ENCODE measurements at places on chromosomes 12 and 14. TPM values are rescaled to one million over a fixed set of nuclear protein-coding genes. Genes with fewer than 3 reads are reported as not detected.

- no peak for DNase-seq
Measured at GRCh38 chr12:47882781-47883546, 21.8 kb downstream of the VDR start.

DNA sequence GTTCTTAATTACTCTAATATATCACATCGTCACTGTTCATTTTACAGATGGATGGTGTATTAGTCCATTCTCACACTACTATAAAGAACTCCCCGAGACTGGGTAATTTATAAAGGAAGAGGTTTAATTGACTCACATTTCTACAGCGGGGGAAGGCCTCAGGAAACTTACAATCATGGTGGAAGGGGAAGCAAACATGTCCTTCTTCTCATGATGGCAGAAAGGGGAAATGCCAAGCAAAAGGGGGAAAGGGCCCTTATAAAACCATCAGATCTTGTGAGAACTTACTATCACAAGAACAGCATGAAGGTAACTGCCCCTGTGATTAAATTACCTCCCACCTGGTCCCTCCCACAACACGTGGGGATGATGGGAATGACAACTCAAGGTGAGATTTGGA, 6.5 kb downstream of the TMBIM4 start:
- DNase-seq = no peak

NKX2-1 gene
- polyA plus RNA-seq = not detected

DNA sequence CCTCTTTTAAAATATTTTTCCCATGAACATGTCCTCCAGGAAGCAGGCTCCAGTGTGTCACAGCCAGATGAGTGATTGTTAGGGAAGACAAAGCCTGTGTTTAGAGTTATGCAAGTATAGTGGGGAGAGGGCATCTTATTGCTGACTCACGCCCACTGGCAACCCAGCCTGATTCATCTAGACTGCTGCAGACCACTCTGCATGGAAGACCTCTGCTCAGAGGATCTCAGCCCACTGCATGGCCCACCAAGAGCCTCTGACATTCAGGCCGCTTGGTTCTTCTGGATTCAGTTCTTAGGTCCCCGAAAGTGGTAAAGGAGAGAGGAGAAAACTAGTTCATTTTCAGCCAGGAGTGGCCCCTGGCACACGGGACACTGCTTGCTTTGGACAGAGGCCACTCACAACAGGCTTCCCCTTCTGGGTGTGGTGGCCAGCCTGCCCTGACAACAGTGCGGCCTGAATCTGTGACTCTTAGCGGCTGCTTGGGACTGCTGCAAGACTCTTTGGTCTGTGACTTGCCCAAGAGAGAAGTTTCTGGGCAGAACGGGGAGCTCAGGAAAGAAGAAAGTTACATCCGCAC, 266.3 kb downstream of the ZFP36L1 start:
- no peak for DNase-seq

GRCh38 chr14:50127802-50128201, 11.4 kb upstream of the VCPKMT start:
- no peak for DNase-seq

GRCh38 chr14:101763941-101764709, 2.6 kb downstream of the PPP2R5C start:
- DNase-seq = no peak

GRCh38 chr14:91269076-91269991, 24.8 kb upstream of the GPR68 start:
- no peak for DNase-seq

C12orf50 gene
- 0.58 TPM for polyA plus RNA-seq

DNA sequence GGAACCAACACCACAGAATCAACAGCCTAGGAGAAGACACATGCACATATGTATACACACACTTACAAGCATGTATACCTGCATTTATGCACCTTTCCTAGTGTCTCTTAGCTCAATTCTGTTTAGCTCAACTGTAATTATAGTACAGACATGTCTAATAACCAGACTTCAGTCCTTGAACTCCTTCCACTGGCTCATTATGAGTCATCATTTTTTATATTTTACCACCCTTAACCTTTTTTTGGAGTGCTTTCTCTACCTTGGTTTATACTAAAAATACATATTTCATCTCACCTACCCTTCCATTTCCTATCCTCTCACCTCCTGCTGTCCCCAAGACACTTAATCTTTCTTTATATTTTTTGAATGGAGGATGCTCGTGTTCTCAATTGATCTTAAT, 110.4 kb downstream of the ARID2 start:
- DNase-seq = no peak

EIF2S3B gene
- polyA plus RNA-seq = 0.73 TPM

CARMIL3 gene
- polyA plus RNA-seq = 1.4 TPM

GRCh38 chr14:32728976-32729375, 209.7 kb upstream of the NPAS3 start:
- no peak for DNase-seq

GRCh38 chr14:35963209-35963608, 137.1 kb downstream of the BRMS1L start:
- DNase-seq = no peak

- no peak for DNase-seq
Measured at GRCh38 chr12:53659011-53659551, 16.8 kb downstream of the ATP5MC2 start.

DNA sequence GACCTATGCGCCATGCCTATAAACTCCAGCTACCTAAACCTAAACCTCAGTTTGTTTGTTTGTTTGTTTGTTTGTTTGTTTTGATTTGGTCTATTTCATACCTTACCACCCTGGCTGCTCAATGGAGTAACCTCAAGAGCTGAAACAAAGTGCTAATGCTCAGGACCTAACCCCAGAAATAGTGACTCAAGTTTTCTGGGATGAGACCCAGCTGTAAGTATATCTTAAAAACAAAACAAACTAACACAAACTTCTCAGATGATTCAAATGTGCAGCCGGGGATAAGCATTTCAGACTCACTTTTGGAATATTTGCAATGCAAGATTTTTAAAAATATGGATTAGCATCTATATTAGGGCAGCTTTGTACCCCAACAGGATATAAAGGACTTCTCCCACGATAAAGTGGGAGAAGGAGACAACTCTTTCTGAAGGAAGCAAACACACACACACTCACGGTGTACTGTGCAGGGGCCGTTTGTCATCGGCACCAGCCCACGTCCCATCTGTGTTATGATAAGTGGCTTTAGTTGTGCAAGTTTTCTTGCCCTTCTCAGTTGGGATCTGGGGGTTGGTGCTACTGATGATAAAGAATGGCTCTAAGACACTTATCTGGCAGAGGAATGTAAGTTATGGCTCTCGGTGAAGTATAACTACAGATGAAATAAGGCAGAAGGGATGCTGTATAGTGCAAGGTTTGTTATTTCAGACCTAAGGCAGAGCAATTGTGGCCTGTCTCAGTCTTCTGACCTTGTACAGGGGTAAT, 516.7 kb upstream of the TMEM132C start:
- no peak for DNase-seq

RAD9B gene
- 1.1 TPM for polyA plus RNA-seq

DNA sequence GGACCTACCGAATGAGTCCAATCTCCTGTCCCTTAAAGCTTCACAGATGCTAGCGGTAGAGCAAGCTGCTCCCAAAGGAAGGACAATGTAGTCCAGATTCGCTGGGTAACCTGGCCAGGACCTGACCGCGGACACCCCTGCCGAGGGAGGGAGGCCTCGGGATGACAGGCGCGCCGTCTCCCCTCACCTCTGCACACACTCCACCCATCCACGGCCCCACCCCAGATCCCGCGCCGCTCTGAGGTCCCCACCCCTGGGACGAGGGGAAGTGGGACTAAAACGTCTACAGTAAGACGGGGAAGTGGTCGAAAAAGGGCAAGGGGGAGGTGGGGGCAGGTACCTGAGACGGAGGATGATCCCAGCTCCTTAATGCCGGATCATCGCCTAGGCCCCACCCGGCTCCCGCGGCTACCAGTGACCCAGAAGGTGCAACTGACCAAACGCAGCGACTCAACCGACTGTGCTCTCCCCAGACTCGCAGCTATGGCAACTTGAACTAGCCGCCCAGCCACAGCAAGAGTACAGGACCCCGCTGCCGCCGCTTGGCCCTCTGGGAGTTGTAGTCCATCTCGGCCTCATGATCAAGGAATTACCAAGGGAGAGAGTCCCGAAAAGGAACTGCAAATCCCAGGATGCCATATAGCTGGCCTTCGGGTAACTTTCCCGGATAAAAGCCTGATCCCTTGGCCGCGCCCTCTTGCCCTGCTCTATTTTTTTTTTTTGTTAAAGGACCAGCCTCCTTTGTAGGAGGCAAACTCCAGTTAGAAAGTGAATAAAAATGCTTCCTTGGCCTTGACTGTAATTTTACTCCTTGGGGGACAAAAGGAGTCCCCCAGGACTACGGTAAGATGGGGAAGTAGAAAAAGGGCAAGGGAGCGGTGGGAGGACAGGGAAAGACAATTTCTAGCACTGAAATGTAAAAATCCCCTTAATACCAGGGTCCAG, at the start of gene CEP128:
Gene CEP128, minus strand, starts transcription at position 498 of the 945 bp plus-strand sequence.
- peak; percentile 93 for DNase-seq

GRCh38 chr12:124399622-124400021, 104.7 kb downstream of the RFLNA start:
- DNase-seq = no peak

DNA sequence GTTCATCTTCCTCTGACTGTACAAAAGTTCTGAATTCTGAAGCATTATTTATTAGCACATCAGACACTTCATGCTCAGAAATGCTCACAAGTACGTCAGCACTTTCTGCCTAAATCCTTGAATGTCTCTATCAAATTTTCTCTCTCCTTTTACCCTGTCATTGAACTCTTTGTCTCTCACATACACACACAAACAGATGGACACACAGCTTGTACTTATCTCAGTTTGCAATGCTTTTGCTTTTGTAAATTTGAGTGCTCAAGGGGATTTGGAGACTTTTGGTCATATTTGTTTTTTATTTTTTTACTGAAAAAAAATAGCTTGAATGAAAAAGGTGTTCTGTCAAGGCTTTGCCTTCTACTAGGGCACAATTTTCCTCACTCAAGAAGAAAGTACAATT, 64.2 kb upstream of the PDZRN4 start:
- DNase-seq = no peak

DNA sequence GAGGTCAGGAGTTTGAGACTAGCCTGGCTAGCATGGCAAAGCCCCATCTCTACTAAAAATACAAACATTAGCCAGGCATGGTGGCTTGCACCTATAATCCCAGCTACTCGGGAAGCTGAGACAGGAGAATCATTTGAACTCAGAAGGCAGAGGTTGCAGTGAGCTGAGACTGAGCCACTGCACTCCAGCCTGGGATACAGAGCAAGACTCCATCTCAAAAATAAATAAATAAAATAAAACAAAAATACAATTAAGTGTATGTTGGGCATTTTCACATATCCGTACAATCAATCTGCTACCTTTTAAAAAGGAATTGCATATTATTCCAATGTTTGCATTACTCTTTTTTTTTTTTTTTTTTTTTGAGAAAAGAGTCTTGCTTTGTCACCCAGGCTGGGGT, 47.7 kb upstream of the HECTD1 start:
- DNase-seq = no peak

- DNase-seq = no peak
Measured at GRCh38 chr12:12133259-12133658, 62.5 kb downstream of the BCL2L14 start.
